ENCODE measurements at places on chromosomes 6 and 20. TPM values are rescaled to one million over a fixed set of nuclear protein-coding genes. Genes with fewer than 3 reads are reported as not detected.

GRCh38 chr6:113642714-113643406 lies 214.3 kb upstream of the MARCKS start:
- DNase-seq = no peak

DNA sequence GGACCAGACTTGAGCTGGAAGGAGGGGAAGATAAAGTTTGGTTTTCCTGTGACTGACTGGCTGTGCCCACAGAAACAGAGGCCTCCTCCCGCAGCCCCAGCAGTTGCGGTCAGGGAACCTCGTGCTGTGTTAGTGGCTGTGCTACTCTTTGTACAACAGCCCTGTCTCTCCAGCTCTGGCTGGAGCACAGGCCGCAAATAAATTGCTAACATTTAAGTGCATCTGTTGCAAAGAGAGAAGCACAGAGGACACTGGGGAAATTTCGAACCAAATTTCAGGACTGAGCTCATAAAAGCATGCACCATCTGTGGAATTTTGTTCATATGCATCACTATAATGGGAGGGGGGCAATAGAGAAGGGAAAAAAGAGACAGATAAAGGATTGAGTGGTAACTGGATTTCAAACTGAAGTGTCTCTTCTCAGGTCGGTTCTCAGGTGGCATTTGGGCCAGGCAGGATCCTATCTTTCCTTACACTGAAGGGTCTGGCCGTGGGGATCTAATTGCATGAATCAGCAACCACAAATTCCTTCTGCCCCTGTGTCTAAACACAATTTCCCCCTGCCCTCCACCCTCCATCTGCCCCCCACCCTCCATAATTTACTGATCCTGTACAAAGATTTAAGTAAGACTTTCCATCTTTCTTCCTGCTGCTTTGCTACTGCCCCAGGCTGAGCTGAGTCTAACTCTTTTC lies 88.9 kb upstream of the ATXN1 start:
- DNase-seq = no peak

DNA sequence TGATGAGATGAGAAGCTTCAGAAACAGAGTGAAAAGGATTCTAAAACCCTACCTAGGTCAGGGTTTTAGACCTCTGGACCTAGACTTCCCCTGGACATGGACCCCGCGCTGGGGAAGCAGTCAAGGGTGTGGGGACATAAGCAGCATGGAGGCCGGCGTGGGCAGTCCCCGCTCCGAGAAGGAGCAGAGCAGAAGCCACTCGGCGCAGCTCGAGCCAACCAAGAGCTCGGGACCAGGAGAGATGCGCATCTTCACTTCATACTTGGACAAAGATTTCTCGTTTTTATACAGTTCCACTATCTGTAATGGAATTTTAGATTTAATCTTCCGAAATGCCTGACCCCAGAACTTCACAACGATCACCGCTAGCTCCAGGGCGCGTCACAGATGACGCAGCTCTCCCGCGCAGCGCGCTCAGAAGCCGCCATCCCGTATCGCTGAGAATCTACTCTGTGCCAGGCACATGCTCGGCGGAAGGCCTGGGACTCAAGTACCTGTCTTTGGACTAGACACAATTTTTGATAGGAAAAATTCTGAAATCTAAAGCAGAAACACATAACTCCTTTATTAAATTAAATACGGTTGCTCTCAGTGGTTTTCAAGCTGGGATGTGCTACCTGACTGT lies 60.3 kb downstream of the WDR27 start:
- DNase-seq = no peak

DNA sequence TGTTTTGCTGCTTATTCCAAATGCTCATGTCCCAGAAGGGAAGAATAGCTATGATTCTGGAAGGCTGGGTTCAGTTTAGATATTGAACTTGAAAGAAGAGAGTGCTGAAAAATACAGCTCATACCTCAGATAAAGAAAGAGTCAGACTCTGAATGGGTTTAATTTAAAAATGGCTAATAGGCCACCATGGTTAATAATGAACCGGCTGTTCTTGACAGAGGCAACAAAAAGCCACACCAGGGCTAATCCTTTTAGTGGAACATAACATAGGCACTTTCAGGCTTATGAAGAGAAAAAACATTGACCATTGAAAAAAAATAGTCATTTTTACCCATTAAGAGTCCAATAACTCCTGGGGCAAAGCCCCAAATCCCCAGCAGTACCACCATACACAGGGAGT lies 59.4 kb downstream of the TNFRSF21 start:
- DNase-seq = no peak

DNA sequence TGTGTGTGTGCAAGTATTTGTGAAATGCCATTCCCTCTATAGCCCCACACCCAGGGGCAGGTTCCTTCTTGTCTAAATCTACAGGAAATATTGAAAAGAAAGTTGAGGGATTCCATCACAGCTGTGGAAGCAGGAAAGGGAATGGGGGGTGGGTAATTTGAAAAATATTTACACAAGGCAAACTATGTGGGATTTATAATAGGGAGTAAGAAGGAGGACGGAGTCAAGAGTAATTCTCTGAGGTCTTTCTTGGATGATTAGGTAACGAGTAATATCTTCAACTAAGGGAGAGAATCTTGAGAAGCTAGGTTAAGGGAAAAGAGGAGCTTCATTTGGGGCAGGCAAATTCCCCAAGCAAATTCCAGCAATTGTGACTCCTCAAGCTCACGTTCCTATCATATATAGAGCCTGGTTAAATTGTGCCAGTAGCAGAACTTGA lies 113.5 kb upstream of the SGK1 start:
- no peak for DNase-seq

GRCh38 chr6:137352859-137353258 lies 133.7 kb upstream of the IFNGR1 start:
- no peak for DNase-seq

DNA sequence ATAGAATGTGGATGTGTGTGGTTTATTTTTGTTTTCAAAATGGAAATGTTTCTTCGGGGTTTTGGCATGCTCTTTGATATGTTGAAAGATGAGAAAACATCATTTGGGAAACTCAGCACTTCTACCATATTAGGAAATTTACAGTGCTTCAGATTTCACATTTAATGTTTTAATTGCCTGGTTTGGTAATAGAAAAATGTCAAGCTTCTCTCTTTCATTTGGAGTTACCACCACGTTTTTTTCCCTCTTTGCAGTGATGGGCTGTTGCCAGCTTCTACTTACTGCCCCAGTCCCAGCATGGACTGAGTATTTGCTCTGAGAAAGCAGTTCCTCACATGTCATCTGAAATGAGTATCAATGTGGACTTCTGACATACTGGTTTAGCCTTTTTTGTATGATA lies 267.7 kb downstream of the PRL start:
- no peak for DNase-seq

Gene METTL24
- total RNA-seq = not detected

Gene SAPCD1
- total RNA-seq = 6.3 TPM

DNA sequence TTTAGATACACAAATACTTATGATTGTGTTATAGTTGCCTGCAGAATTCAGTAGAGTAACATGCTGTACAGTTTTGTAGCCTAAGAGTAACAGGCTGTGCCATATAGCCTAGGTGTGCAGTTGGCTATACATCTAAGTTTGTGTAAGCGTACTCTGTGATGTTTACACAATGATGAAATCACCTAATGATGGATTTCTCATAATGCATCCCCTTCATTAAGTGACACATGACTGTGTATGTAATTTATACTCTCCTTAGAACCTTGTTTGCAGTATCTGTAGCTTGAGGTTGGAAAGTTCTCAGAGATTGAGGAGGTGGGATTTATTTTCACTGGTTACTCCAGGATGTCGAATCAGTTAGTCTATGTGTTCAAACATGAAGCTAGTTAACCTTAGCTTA lies 67.0 kb upstream of the TMEM30A start:
- no peak for DNase-seq

DNA sequence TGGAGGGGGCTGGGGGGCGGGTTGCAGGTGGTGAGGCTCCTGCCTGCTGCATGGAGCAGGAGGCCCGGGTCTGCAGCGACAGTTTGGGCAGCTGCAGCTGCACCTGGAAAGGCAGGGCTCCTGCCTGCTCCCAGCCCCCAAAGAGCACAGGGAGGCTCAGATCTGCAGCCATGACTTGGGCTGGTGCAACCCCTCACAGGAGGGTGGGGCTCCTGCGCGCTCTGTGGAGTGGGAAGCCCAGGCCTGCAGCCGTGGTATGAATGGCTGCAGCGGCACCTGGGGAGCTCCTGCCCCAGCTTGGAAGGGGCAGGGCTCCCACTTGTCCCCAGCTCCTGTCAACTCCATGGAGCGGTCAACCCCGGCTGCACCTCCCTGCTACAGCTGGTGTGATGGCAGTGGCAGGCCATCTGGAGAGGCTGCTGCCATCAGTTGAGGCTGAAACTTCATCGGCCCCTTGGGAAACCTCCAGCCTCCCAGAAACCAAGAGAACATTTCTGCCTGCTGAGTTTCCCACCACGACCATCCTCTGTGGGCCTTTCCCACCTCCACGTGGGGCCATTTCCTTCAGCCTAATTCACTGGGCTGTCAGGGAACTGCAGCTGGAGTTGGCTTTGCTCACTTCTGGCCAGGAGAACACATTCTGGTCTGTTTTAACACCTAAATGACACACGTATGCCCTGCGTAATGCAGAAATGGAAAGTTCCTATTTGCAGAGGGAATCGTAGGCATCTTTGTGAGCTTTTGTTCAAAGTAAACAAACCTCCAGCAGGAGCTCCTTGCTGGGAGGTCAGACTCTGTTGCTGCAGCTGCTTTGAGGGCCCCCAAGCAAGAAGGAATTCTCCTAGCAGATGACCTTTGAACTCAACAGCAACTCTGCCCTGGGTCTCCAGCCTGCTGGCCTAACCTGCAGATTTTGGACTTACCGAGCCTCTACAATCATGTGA lies 429.0 kb downstream of the PREX1 start:
- no peak for DNase-seq

DNA sequence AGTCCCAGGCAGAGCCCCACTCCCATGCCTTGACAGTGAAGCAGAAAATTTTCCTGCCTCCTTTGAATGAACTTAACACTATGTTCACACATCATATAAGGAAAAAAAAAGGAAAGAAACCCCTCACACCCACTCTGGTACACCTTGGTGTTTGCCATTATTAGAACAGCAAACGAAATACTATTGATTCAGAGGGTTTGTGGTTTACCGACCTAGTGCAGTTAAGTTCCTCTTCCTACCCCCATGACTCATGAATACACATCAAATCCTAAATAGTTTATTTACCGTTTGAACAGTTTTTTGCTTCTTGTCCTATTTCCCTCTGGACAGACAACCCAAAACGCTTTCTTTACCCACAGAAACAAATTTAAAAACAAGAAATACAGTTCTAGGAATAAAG lies 237.7 kb downstream of the FOXA2 start:
- DNase-seq = no peak

DNA sequence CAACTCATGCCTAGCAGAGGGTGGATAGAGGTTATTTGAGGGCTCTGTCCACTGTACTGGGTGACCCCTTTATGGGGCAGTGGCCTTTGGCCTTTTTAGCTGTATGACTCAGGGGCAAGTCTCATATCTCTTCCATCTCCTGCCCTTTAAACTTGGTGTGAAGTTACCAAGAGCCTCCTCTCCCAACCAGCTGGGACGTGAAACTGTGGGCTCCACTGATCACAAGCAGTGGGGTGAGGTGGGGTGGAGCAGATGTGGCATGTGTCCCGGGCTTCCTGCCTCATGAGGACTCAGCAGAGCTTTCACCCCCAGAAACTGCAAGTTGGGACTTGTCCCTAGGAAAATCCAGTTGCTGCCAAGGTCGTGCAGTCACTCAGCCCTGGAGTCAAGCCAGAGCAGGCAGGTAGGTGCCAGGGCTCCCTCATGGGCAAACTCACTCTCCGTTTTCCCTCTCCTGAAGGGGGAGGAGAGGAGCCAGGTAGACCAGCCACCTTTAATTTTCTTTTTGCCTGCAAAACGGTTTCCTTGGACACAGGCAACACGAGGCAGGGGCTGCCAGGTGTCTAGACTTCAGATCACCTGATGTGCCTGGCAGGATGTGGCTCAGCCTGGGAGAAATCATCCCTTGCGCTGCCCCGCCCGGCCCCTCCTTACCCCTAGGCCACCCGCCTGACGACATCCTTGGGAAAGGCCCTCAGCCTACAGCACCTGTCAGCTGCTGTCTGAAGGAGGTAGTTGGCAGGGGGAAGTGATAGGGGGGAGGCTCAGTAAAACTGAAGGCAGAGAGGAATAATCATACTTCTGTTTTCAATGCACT lies 4.0 kb downstream of the CDKN1A start:
- DNase-seq = no peak

Gene SLC9A8
- total RNA-seq = 6.7 TPM

- no peak for DNase-seq
These were observed 154.2 kb downstream of the SAMD5 start for GRCh38 chr6:147662646-147663045.

DNA sequence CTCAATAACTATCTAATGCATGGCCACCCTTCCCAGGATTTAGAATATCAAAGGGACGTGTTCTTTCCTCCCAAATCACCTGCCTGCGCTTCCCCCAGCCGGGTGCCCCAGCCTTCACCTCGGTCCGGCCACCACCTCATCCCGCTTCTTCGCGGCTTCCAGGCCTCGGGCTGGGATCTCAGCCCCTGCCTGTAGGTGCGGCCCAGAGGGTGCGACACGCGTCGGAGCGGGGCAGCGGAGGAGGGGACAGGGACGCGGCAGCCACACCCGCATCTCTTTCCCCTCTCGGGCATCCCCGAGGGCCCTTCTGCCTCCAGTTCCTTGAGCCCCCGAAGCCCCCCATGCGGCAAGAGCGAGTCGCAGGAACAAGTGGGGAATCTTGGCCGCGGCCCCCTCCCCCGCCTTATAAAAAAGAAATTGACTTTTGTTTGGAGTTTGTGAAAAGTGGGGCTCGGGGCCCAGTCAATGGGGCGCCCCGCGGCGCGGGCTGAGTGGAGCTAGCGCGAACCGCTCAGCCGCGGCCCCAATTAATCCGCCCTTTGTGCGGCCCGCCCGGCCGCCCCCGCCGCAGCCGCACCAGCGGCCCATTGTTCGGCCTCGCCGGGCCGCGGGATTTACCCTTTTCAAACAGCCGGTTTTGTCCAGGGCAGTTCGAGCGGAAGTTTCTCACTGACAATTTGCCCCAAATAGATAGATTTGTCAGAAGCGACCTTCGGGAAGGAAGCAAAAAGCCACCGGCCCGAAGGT lies 8.4 kb upstream of the NR2E1 start:
- no peak for DNase-seq

Gene OR2J3
- total RNA-seq = not detected

- no peak for DNase-seq
These were observed 15.7 kb upstream of the TGM3 start for GRCh38 chr20:2280082-2280481.

- no peak for DNase-seq
These were observed 135.7 kb downstream of the ATXN1 start for GRCh38 chr6:16625291-16626265.

Gene IRF4
- 0.72 TPM for total RNA-seq

Gene TRIM31
- not detected for total RNA-seq
